NCI-H1092 (cell line): ENCODE measurements at places on chromosomes 3 and 15.

GRCh38 chr3:89057398-89057797 is 50.0 kb upstream of the EPHA3 start:
- no peak for DNase-seq

DNA sequence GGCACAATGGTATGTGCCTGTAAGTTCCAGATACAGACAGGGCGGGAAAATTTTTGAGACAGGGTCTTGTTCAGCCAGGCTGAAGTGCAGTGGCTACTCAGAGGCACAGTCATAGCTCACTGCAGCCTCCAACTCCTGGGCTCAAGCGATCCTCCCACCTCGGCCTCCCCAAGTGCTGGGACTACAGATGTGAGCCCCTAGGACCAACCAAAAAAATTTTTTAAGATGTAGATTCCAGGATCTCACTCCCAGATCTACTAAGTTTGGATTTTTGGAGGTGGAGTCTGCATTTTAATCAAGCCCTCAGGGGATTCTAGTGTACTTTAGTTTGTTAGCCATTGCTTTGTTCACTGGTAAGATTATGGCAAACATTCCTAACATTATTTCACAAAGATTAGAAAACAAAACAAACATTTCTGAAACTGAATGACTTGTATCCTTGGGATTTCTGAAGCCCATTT is 2.7 kb downstream of the LIPH start:
- no peak for DNase-seq

DNA sequence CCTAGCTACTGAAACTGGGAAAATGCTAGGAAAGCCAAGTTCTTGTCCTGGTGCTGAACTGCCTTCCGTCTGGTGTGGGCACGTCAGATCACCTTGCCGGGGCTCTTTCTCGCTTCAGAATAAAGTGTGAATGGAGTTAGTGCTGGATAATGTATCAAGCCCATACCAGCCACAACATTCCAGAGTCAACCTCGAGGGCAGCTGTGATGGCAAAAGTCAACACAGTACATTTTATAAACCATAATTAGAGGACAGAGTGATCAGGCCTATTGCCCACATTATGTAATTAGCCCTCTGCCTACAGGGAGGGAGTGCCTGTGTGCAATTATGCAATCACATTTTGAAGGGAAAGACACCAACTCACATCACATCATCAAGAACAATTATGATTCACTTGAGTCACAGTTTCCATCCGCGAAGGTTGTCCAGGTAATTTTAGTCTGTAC is 165.2 kb downstream of the RORA start:
- DNase-seq: no peak

GRCh38 chr15:79922512-79923078 is 25.8 kb upstream of the MTHFS start:
- DNase-seq: no peak

DNA sequence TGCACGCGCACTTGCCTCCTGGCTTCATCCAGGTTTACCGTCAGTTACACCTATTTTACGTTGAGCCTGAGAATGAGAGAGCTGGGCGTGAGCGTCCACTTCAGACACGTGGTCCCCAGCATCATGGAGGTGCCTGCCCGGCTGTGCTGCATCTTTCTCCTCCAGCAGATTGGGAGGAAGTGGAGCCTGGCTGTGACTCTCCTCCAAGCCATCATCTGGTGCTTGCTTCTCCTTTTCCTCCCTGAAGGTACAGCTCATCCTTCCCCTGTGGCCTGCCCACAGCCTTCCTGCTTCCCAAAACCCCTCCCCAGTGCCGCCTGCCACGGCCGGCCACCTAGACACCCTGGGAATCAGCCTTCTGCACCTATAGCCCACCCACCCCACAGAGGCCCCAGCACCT is 31.6 kb downstream of the SLC22A14 start:
- no peak for DNase-seq

DNA sequence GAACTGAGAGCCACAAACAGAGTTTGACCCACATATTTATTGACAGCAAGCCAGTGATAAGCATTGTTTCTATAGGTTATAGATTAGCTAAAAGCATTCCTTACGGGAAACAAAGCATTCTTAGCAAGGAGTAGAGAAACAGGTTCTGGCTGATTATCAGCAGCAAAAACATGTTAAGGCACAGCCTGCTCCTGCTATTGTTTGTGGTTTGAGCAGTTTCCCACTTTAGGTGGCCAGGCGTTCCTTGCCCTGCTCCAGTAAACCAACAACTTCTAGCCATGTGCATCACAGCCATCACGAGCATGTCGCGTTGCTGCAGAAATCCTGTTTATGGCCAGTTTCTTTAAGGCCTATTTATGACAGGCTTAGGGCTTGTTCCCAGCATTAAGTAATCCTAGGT is 44.7 kb upstream of the C2CD4B start:
- DNase-seq: no peak

DNA sequence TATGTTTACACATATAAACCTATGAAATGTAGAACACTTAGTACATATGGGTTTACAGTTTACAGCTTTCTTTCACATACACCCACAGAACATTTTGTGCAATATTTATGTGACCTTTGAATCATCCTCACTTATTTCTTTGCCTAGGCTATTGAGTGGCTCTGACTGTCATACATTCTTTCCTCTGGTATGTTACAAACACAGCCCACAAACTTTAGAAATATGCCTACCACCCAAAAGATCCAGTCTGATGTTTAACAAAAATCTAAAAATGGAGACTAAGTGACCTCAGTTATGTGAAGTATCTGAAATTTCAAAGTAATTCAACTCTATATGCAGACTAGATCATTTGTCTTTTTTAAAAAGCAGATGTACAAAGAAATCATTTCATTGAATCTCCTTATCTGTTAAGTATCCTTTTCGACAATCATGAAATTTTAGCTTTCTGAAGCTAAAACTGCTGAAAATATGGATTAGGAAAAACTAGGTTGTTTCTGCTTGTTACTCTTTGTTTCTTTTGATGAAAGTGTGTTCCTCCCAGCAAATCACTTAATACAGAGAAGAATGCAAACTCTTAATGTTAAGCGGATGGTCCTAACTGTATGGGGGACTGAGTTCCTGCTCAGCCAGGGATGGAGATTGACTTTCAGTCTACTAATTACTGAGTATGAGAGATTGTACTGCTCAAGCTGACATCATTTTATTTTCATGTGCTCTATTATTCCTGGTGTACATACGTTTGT is 27.7 kb downstream of the CCDC54 start:
- DNase-seq: no peak

DNA sequence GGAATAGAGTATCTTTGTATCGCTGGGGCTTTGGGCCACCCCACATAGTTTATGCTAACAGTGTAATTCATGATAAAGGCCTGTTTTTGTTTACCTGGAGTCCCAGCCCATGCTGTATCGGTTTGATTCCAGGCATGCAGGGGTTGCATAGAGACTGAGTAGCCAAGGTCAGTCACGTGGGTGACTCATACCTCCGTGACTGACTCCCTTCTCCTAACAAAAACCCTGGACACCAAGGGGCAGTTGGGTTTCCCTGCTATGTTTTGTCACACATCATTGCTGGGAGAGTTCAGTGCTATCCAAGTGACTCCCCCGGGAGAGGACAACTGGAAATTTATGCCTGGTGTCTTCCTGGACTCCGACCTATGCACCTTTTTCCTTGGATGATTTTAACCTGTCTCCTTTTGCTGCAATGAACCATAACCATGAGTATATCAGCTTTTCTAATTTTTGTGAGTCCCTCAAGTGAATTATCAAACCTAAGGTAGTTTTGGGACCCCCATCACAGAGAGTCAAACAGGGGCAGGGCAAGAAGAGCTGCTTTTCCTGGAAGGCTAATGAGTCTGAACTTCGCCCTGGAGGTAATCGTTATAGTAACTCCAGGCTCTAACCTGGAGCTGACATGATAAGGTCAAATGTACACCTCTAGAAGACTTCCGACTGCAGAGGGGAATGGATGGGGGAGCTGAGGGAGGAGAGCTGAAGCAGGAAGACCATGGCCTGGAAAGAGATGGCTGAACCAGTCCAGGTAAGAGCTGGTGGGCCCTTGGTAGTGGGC is 57.0 kb downstream of the SRGAP3 start:
- no peak for DNase-seq

GRCh38 chr3:49166752-49167556 is 823 bp upstream of the CCDC71 start:
- no peak for DNase-seq

DNA sequence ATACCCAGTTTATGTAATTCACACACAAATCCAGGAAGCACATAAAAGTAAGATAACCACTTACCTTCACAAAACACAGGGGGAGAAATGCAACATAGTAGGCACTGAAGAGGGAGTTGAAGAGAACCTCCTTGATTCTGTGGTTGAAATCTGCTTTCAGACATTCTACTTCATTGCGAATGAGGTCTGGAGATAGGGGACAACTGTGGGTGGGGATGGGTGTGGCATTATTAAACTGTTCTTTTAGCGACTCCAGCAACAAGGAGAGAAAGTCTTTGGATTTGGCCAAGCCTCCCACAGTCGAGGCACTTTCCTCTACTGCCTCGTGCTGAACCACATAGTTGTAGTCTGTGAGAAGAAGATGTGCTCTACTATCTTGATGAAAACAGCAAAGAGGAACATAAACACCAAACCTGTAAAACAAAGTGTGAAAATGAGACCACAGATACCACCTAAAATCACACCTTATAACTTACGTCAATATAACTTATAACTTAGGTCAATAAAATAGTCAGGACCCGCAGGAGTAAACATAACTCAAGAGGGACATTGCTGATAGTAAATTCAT is 25.6 kb downstream of the TMEM39A start:
- DNase-seq: no peak

GRCh38 chr3:12868039-12869034 is 27.0 kb upstream of the RPL32 start:
- DNase-seq: peak; percentile 84

DNA sequence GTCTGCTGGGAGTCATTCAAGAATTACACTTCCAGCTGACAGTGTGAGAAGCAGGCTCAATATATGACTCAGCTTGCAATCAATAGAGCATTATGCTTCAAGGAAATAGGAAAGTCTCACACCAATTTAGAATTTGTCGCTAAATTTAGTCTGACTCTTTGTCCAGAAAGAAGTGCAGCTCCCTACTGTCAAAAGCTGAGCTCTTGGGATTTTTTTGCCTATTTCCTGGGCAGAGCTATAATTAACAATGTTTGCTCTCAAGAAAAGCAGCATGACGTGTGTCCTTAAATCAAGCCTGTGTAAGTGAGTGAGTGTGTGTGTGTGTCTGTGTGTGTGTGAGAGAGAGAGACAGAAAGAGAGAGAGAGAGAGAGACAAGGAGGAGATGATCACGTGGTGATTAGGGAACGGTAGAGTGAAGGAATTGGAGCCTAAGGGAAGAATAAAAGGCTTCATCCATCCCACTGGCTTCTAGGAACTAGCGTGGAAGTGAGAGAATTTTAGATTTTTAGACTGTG is 16.4 kb upstream of the SLC35G2 start:
- no peak for DNase-seq

- DNase-seq: no peak
These were observed 60.6 kb downstream of the SLC12A8 start for GRCh38 chr3:125151916-125152315.

GRCh38 chr3:53768478-53769459 is 77.5 kb downstream of the CHDH start:
- DNase-seq: no peak

GRCh38 chr15:69451951-69452691 is 497 bp upstream of the RPLP1 start:
- DNase-seq: no peak

- DNase-seq: no peak
These were observed 82.8 kb downstream of the DUT start for GRCh38 chr15:48414015-48414414.

GRCh38 chr3:25748189-25748588 is 35.1 kb downstream of the NGLY1 start:
- DNase-seq: no peak

- DNase-seq: peak; percentile 80
These were observed 514 bp downstream of the MBNL1 start for GRCh38 chr3:152269056-152269830.

GRCh38 chr15:85777250-85778106 is 17.2 kb downstream of the KLHL25 start:
- no peak for DNase-seq

DNA sequence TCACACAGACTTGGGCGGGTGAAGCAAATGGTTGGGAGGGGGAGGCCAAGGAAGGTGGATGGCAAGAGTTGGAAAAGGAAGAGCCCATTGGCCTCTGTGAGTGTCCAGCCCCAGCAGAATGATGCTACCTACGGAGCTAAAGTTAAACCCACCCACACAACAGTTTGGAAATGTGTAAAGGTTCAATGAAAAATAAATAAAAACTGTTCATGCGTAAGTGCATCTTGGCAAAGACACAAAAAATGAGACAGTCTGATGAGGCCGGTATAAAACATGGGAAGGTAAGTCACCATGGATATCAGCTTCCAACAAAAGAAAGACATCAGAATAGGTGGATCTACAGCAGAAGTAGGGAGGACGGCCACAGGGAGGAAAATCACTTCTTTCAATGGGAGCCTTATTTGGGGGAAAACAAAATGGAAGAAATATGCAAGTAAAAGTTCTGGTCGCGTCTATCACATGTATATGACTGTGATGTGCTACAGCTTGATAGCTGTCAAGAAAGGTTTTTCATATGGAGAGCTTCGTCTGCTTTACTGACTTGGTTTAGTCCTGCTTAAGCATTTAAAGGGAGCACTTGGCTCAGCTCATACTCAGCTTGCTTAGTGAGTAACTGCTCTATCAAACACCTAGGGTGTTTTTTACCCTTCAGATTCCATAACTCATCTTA is 82.8 kb downstream of the TIGIT start:
- no peak for DNase-seq

GRCh38 chr3:126961191-126961790 is 21.6 kb upstream of the PLXNA1 start:
- no peak for DNase-seq

- DNase-seq: no peak
These were observed 136.1 kb downstream of the CACNA1D start for GRCh38 chr3:53630547-53630946.

- DNase-seq: no peak
These were observed 68.2 kb downstream of the DENND4A start for GRCh38 chr15:65723876-65724275.

DNA sequence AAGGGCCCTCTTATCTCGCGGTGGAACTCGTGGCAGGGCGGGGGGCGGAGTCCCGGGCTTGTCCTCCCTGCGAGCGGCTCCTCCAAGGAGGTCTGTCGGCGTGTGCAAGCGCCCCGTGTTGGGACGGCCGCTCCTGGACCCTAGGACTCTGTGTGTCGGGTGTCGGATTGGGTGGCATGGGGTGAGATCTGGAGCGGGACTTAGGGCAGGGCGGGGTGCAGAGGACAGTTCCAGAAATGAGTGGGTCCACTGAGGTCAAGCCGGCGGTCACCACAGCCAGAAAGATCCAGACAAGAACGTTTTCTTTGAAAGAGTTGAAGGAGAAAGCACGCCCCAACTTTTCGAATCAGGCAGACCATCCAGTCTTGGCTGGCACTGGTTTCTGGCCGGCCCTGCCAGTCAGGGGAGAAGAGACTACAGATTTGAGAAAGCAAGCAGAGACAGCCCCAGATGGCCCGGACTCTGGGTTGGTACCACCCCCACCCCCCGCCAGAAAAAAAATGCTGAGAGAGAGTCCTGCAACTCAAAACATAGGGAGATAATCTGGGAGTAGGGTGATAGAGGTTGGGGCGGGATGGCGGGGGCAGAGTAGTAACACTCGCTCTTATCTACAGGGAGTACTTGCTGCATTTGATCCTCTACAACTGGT is 784 bp upstream of the CISH start:
- DNase-seq: no peak

GRCh38 chr3:33146791-33147445 is 33.1 kb downstream of the CRTAP start:
- no peak for DNase-seq

- DNase-seq: no peak
These were observed 470.9 kb downstream of the LPP start for GRCh38 chr3:188624828-188625227.
